ENCODE measurements at places on chromosomes 5 and 9.

DNA sequence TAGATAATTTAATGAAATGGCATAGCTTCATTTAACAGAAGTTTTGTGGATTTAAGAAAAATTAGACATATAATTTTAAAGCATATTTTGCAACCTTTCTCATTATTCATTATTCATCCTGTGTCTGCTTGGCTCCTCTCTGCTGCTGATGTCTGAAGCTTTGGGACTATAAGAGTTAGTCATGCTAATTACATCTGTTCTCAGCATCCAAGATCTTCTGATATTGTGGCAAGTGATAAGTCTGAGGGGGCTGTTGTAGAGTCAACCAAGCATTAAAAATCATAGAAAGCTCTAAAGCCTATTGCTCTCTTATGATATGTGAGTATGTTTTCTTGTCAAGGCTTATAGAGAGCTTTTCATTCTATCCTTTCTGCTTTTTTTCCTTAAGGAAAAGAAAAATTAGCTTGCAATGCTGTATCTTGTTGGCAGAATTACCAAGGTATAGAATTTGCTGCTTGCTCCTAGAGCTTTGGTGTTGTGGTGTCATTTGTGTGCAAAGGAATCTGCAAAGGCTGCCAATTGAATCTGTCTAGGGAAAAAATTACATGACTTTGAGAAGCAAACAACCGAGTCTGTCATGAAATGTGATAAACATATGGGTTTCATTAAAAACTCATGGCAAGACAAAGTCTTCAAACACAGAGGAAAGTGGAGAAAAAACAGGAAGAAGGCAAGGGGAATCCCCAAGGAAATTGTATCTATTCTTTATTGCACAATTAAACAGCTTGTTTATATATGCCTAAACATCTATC lies 156.1 kb upstream of the DAB2 start:
- peak; percentile 50 for DNase-seq

DNA sequence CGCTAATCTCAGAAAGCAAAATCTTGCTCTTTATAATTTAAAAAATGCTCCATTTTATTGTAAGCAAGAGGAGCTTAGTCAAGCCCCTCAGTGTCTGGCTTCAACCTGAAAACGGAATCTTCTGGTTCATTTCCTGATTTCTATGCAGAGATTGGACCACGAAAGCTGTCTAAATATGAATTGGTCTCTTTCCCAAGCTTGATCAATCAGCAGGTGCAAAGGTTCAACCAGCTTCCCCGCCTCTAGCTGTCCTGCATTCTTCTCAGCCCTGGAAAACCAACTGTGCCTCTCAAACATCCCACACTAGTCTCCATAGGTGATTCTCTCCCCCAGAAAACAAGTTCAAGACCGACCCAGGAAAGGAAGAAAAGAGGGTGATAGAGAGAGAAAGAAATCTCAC lies 34.5 kb downstream of the FNBP1 start:
- no peak for DNase-seq

- DNase-seq = no peak
Measured at GRCh38 chr5:16869821-16870796, 66.0 kb downstream of the MYO10 start.

DNA sequence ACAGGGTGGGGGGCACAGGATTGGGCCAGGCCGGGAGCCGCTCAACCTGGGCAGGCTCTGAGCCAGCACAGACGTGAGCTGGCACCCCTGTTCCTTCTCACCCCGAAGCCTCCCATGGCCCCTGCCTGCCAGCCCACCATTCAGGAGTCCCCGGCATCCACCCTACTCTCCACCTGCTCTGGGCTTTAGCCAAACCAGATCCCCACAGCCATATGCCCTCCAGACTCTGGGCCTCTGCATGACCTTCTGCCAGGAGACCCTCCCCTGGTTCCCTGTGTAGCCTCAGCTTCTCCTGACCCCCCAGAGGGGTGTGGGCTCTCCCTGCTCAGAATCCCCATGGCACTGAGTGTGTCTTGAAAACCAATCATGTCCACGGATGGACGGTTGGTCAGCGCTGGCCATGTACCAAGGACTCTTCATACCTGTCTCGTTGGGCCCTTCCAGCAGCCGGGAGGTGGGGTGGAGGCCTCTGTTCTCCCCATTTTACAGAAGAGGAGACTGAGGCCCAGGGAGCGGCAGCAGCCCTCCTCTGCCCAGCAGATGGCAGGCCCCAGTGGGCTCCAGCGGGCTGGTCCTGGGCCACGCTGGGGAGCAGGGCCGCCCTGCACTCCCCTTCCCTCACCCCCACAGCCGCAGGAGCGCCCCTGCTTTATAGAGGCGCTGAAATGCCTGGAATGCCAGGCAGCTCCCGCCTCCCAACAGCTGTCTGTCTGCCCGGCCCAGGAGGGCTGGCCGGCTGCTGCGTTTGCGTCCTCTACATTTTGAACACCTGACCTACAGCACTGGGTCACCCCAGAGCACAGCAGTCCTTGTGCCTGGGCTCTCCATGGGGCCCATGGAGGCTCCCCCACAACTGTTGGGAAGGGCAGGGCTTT lies 3.5 kb upstream of the MYMK start:
- DNase-seq = no peak

- no peak for DNase-seq
Measured at GRCh38 chr5:157772127-157772526, 28.6 kb downstream of the LSM11 start.

DNA sequence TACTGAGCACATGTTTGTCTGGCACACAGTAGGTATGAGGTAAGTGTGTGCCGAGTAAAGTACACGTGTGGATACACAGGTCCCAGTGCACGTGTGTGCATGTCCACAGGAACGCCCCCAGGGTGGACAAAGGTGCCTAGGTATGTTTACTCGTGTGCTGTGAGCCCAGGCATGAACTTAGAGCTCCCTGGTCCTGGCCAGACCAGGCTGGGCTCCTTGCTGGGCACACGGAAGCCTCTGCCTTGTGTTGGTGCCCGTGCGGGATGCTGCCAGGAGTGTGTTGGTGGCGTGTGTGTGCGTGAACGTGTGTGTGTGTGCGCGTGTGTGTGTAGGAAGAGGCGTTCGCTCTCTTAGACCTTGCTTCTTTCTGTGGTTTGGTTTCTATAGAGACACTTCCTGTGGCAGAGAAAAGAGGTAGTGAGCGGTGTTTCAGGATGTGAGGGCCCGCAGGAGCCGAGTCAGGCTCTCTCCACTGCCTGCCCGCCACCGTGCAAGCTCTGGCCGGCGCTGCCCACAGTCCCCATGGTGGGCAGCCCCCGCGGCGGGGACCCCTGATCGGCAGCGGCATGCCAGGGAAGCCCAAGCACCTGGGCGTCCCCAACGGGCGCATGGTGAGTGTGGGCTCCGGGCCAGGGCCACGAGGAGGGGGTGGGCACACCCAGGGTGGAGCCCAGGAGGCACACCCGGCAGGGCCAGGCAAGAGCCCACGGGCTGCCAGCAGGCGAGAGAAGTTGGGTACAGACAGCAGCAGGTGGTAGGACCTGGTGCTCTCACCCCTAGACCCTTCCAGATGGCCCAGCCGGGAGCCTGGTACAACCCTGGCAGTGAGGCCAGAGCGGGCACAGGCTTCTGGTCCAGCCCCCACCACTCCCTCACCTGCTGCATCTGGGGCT lies at the start of gene RGS14:
Gene RGS14, plus strand, starts transcription at position 466 of the 893 bp plus-strand sequence. Its CDS starts 101 bp downstream, at position 567.
- DNase-seq = no peak

DNA sequence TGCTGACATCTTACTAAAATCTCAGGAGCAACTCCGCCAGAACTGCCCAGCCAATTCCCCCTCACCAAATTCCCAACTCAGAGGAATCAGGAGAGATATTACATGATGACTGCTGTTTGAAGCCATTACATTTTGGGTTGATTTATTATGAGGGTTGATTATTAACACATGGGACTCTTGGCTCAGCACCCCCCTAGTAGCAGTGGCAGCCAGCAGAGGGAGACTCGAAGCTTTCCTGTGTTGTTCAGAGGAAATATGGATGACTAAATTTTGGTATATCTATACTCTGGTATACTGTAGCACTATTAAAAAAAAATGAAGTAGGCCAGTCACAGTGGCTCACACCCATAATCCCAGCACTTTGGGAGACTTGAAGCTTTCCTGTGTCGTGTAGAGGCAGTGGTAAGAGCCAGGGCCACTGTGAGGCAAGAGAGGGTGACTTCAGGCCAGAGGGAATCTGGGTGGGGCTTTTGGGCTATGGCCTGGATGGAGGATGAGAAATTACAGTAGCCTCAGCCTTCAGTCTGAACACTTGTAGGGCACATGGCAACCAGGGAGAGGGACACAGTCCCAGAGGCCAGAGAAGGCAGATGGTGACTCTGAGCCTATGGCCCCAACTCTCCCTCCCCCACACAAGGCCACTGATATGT lies 111.4 kb downstream of the LHX2 start:
- DNase-seq = no peak

- DNase-seq = no peak
Measured at GRCh38 chr5:123881759-123882244, 369.8 kb downstream of the CSNK1G3 start.

DNA sequence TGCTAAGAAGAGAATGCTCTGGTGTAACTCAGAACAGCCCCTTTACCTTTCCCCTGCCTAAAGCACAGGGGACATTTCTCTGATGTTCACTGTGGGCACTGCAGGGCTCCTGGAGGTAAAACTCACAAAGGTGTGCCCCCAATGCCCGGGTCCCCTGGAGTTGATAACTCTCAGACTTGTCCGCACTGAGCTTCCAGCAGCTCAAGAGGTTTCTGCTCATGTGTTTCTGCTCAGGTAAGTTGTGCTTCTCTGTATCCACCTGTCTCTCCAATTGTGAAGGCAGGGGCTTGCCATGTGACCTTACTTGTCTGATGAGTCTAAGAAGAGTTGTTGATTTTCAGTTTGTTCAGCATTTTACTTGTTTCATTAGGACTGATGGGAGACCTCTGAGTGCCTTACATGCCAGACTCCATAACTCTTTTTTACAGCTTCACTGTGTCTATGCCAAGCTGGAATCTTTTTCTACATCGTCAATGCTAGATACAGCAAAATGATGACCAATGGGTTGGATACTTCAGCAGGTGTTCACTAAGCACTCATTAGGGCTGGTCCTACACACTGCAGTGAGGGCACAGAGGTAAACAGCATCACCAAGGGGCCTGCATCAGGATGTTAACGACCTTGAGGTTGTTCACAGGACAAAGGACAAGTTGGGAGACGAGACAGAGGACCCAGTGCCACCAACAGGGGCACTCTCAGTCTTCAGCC lies 56.4 kb downstream of the MRPL36 start:
- no peak for DNase-seq

DNA sequence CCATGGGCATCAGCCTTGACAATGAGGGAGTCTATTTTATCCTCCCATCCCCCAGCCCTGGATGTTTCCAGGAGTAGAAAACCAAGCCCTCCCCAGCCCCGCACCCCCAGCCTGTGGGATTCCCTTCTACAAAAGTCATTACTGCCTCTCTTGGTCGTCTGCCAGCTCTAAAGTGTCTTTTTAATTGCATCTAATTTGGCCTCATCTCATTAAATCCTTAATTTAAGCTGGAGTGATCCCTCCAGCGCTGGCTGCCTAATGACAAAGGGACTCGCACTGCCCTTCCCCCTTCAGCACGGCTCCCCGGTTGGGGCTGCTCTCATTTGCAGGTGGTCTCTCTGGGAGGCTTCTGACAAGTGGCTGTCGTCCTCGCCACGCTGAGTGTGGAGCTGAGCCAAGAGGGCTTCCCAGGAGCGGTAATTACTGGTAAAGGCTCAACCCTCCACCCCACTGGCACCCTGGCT lies 107.9 kb upstream of the ALDH1B1 start:
- no peak for DNase-seq

- no peak for DNase-seq
Measured at GRCh38 chr9:100125910-100126309, 26.9 kb downstream of the INVS start.

- DNase-seq = no peak
Measured at GRCh38 chr9:4192450-4192849, 107.4 kb downstream of the GLIS3 start.

- no peak for DNase-seq
Measured at GRCh38 chr9:37788332-37788731, 3.5 kb upstream of the EXOSC3 start.

GRCh38 chr5:67031692-67032091 lies 164.9 kb downstream of the CD180 start:
- DNase-seq = no peak

- peak; percentile 93 for DNase-seq
Measured at GRCh38 chr9:116549061-116549664, 137.9 kb upstream of the TRIM32 start.

GRCh38 chr9:125990186-125990792 lies 243.1 kb downstream of the PBX3 start:
- DNase-seq = no peak

- no peak for DNase-seq
Measured at GRCh38 chr5:137858223-137858916, 9.3 kb upstream of the MYOT start.

GRCh38 chr9:113569472-113570060 lies 106.0 kb downstream of the RGS3 start:
- DNase-seq = no peak

DNA sequence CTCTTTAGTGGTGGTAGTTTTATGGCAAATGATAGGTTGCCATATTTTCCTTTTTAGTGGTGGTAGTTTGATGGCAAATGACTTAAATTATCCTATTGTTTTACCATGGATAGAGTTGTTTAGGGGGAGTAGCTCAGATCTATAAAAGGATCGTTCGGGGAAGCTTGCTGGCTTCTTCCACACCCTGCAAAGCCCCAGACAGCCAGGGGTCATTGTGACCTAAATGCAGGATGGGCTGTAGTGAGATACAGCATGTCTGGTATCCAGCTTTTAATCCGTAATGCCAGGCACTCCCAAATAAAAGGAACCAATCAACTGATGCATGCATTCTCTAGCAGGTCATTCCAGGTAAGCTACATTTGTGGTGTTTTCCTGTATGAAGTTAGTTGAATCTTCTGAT lies 67.1 kb downstream of the PRR16 start:
- DNase-seq = no peak

DNA sequence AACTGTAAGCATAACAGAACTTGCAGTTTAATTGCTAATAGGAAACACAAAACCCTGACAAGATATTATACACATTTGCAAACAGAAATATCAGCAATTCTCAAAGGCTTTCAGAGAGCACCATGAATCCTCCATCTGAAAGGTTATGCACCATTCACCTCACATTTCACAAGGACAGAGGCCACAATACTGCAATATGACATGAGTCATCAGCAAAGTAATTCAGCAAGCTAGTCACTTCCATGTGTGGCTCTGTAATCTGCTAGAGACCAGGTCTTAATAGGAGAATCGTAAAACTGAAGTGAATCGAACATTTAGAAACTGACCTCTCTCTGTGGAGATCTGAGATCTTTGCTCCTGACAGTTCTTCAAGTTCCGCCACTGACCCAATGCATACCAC lies 28.3 kb downstream of the IARS1 start:
- DNase-seq = no peak

All from amniotic stem cell (primary cell).